ENCODE measurements at places on chromosomes 4 and X. TPM values are rescaled to one million over a fixed set of nuclear protein-coding genes. Genes with fewer than 3 reads are reported as not detected.
A peak's percentile ranks its signal among the peaks of the same experiment; 100 is the strongest.

Gene TEX11
- 0.23 TPM for total RNA-seq

Gene FAM199X
- 7.0 TPM for total RNA-seq

Gene P2RY8
- total RNA-seq: 0.05 TPM

Gene GAGE12J
- total RNA-seq: not detected

GRCh38 chr4:13992975-13993520 is 365.5 kb upstream of the BOD1L1 start:
- no peak for DNase-seq

GRCh38 chr4:130125467-130125866 is 1029.5 kb downstream of the C4orf33 start:
- no peak for DNase-seq

DNA sequence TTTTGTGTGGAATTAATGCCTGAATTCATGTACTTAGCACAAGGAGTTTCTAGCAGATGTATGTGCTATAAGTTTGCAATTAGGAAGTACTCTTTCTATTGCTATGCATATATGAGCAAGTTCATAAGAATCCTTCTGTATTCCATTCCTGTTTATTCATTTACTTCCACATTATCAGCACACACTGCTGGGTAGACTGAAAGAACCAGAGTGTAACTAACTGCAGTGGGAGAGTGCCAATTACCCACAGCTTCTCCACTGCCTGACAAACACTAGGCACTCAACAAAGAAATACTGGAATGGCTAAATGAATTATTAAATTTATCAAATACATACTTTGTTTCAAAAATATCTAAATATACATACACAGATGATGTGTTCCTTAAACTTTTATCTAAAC is 219.6 kb downstream of the CAMK2D start:
- DNase-seq: no peak

GRCh38 chr4:179097741-179098140 is 1655.5 kb upstream of the AGA start:
- peak; percentile 4 for DNase-seq

GRCh38 chr4:189185810-189186432 is 754.8 kb upstream of the FRG1 start:
- no peak for DNase-seq

DNA sequence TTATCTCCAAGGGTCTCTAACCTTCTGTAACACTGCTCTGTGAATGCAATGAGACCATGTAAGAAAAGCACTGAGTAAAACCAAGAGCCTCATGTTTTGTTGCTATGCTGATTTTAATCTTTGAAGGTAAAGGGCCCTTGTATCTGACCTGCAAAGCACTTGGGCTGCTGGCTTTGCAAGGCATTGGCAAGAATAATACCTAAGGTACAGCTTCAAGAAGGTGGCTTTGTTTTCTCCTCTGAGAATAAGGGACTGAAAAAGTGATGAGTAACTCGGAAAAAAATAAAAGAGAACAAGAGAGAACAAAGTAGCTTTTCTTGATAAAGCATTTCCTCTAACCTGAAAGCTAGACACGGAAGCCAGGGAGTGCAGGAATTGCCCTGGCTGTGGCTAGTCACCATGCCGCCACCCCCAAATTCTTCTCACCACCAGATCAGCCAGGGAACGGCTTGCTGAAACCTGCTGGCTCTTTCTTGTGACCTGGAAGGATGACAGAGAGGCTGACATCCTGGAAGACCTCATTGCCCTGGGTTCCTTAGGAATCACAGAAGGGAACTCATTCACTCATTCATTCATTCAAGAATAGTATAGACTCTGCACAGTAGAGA is 41.8 kb upstream of the HS3ST1 start:
- DNase-seq: no peak

GRCh38 chr4:140427106-140427918 is at the start of gene CLGN:
TSS of gene CLGN (minus strand) at chr4:140427648. CDS start at chr4:140413078, 14,570 bp downstream.
- peak; percentile 82 for DNase-seq

DNA sequence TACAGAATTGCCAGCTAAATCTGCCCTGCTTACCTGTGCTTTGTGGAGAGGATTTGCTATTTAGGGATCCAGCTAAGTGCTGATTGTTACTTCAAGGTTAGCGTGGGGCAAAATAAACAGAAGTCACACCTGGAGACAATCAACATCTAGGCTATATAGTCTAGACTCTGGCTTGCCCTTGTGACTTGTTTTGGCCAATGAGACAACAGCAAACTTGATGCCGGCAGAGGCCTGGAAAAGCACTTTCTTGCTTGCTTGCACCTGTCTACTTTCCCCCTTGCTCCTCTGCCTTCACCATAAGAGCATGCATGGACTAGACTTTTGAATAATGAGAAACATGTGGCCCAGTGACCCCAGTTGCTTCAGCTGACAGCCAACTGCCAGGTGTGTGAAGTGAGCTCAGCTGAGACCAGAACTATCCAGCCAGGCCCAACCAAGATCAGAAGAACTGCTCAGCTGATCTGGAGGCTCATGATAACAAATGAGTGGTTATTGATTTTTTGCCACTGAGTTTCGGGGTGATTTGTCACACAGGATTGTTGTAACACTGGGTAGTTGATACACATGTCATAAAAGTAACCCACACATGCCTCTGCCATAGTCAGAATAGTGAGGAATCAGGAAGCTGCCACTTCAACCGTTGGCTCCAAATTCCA is 164.4 kb downstream of the RBMX2 start:
- DNase-seq: peak; percentile 33

GRCh38 chrX:7889135-7889534 is 38.1 kb downstream of the PNPLA4 start:
- DNase-seq: no peak

DNA sequence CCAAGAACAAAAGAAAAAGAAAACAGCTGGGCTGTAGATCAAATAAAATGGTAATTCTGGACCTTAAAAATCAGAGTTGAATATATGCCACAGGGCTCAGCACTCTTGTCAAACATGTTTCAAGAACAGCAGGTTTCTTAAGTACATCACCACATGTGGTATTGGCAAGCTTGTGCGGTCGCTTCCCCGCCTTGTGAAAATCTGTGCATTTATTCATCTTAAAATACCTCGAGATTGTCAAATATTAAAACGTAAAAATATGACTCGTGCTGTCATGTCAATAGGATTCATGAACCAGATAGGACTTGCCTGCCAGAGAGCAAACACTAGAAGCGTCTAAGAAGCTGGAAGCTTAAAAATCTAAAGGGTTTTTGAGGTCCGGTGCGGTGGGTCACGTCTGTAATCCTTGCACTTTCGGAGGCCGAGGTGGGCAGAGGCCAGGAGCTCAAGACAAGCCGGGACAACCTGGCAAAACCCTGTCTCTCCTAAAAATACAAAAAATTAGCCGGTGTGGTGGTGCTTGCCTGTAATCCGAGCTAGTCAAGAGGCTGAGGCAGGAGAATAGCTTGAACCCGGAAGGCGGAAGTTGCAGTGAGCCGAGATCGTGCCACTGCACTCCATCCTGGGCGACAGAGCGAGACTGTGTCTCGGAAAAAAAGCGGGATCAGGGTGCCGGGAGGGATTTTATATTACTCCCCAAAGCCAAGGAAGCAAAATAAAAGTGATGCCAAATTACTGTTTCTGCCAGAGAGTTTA is 40.2 kb upstream of the TMEM154 start:
- DNase-seq: no peak

DNA sequence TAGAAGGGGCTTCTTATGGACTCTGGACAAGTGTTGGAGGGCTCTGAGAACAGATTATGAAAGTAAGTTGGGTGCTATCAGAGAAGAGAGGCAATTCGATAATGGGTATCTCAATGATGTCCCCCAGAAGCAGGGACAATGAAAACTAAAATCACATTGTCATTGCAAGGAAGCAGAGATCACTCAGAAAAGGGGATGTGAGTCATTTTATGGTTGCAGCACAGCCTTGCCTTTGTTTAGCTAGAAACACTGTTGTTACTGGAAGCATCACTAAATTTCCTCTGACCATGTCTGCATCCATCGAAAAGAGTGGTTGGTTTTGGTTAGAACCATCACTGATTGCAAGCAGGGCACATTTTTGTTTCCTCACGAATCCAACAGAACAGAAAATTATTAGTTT is 246.8 kb upstream of the NWD2 start:
- no peak for DNase-seq

DNA sequence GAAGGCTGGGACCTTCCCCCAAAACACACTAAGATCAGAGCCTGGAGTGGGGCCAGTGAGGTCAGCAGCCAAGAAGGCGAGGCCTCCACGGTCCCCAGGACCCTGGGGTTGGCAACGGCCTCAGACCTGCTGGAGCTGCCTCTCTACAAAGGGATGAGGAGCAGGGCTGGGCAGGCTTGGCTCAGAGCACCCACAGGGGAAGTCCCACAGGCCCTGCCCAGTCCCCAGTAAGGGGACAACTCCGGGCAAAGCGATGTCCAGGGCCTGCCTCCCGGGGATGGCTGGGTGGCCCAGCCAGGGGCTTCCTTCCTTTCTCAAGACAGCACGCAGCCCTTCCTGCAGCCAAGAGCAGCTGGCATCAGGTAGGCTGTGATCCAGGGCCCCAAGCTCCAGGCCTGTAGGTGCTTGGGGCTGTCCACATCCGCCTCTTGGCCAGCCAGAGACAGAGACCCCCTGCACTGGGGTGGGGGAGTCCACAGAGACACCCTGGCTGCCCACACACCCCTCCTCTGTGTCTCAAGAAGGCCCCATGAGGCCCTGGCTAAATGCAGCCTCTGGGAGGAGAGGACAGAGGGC is 5.7 kb downstream of the MXD4 start:
- no peak for DNase-seq

GRCh38 chr4:76738086-76738931 is 159.6 kb downstream of the SOWAHB start:
- no peak for DNase-seq

DNA sequence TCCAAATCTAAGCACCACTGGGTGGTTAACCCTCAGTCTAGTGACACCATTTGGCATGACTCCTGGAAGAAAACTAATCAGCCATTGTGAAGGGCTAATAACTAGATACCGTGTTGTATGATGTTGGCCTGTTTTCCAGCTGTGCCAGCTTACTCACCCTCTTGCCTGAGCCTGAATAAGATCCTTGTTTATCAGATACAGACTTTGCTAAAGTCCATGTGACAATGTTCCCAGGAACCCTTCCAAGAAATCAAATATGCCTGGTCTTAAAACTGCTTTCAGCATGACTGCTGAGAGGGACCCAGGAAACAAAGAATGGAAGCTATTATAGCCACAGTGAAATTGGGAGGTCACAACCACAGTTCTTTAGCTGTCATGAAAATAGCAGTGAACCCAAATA is 640.8 kb upstream of the INTU start:
- no peak for DNase-seq

- no peak for DNase-seq
These were observed 248.3 kb upstream of the KLF3 start for GRCh38 chr4:38415682-38416081.

- peak; percentile 72 for DNase-seq
These were observed 1.6 kb upstream of the PDGFRA start for GRCh38 chr4:54227256-54228055.

- DNase-seq: no peak
These were observed 8.2 kb downstream of the FREM3 start for GRCh38 chr4:143692241-143692640.

GRCh38 chrX:111511477-111511876 is at the start of gene SERTM2:
TSS of gene SERTM2 (plus strand) at chrX:111511645. CDS start at chrX:111518858, 7,213 bp downstream.
- DNase-seq: peak; percentile 35

- DNase-seq: no peak
These were observed 460.4 kb downstream of the RAPGEF2 start for GRCh38 chr4:159563257-159563656.

DNA sequence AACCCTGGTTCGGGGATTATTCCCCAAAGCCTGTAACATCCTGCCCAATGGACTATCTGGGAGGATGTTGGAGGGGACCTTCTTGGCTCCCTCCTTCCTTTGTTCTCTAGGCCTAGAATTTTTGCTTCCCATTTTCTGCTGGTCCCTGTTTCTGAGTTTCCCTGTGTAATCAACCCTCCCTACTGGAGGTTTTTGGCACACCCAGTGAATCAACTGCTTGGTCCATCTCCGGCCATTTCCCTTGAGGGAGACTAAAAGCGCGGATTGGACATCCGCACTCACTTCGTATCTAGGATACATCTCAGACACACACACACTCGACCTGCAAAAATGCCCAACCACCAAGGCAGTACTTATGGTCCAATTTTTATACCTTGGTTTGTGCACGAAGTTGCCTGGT is 108.2 kb upstream of the MAGEE2 start:
- no peak for DNase-seq

DNA sequence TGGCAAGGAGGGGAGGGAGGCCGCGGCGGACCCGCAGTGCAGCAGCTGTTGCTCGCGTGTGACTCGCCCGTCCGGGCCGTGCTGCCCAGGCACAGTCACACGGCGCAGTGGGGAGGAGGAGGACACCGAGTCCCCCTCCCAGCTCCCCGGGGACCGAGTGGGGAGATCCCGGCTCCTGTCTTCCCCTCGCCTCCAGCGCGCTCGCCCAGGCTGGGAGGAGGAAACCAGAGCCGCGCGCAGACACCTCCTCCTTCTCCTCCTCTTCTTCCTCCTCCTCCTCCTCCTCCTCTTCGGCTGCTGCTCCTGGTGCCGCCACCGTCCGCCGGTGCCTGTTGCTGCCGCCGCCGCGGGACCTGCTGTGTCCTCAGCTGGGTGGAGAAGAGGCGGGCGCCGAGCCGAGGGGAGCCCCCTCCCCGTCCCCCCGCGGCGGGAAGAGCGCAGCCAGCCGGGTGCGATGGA is at the start of gene TBC1D1:
TBC1D1 (plus strand) TSS at position 284 of the 459 bp plus-strand sequence. CDS start 11,012 bp downstream, outside the sequence.
- peak; percentile 52 for DNase-seq

DNA sequence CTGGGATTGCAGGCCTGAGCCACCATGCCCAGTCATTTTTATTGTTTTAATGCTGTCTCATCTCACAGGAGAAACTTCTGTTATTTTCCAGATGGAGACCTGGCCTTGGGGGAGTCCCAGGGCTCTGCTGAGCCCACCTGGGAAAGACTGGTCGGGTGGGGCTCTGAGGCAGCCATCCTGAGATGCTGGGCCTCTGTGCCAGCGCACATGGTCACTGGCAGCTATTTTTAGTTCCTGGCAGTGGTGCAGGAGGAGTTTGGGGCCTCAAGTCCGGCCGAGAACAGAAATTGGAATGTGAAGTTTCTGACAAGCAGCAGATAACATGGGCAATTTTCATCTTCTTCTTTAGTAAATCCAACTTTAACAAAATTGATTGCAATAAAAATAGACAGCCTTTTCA is 44.5 kb downstream of the SORCS2 start:
- DNase-seq: no peak

- DNase-seq: no peak
These were observed 310.5 kb upstream of the DDX53 start for GRCh38 chrX:22689290-22689689.

- DNase-seq: no peak
These were observed 4.8 kb downstream of the ACOX3 start for GRCh38 chr4:8435656-8436121.

DNA sequence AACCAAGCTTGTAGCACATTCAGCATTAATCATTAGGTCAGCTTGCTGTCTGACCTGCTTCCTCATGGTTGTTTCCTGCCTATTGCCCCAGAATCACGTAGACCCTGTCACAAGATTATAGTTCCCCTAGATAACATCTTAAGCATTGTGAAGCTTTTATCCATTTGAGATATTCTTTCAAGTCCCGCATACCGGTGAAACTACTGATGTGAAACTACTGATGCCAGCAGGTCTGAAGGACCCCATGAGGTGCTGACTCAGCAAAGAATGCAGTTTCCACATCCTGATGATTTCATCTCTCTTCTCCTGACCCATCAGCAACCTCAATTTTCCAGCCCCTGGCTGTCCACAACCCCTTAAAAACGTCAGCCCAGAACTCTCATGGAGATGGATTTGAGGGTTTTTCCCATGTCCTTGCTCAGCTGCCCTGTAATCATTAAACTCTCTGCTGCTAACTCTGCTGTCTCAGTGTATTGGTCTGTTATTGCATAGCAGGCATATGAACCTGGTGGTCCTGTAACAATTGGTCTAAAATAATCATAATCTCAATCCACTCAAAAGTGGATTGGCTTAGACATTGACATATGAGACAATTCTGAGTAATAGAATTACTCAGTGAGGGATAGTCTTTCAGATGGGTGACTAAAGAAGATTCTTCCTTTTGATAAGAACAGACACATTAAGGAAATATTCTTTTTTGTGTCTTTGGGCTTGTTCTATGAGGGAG is 26.3 kb upstream of the UBA6 start:
- DNase-seq: no peak
